ENCODE measurements at places on chromosomes 6 and 20. TPM values are rescaled to one million over a fixed set of nuclear protein-coding genes. Genes with fewer than 3 reads are reported as not detected.

GRCh38 chr20:38673261-38673660 is 51.0 kb upstream of the SLC32A1 start:
- no peak for DNase-seq

Gene GPX5
- not detected for total RNA-seq

GRCh38 chr20:14992153-14992552 is 654.7 kb upstream of the FLRT3 start:
- DNase-seq, result no peak

Gene RAB44
- not detected for total RNA-seq

Gene DYNLT2
- 0.95 TPM for total RNA-seq

GRCh38 chr20:37257988-37258387 is 3.6 kb downstream of the GHRH start:
- no peak for DNase-seq

GRCh38 chr6:98124171-98124570 is 710.2 kb upstream of the POU3F2 start:
- no peak for DNase-seq

DNA sequence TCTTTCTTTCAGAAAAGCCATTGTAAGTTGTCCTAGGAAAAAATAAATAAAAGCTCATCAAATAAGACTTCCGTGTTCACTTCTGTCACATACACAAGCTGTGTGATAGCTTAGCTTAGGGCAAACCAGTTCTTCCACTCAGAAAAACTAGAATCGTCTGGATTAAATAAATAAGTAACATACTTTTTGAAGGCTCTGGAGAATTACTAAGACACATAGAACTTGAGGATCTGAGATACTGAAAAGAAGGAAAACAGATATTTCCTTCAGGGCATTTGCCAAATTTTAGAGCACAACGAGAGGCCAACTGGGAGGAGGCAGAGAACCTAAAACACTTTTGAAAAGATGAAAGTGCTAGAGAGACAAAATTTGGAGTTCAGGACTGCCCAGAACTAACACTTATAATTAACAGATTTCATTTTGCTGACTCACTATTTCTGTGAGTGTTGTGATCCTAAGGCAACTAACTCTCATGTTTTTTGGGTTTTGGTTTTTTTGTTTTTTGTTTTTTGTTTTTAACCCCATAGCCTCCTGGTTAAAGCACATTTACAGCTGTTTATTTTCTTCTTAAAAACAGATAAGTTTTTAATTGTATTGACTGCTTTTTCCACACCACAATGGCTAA is 38.7 kb upstream of the THEMIS start:
- DNase-seq, result no peak

DNA sequence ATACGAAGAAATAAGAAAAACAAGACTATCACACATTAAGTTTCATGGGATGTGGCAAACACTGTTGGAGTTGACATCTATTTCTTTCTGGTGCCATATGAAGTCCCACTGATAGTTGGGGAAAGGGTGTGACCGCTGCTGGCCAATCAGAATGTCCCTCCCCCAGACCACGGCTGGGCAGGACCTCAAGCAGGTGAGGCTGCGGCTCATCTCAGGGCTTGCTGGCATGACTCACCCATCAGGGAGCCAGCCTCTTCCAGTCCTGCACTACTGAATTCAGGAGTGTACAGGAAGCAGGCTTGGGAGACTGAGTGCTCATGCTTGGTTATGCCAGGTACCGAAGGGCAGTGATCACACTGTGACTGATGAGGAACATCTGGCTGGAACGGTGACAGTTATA is 18.9 kb downstream of the PREP start:
- no peak for DNase-seq

Gene SALL4
- total RNA-seq, result not detected

DNA sequence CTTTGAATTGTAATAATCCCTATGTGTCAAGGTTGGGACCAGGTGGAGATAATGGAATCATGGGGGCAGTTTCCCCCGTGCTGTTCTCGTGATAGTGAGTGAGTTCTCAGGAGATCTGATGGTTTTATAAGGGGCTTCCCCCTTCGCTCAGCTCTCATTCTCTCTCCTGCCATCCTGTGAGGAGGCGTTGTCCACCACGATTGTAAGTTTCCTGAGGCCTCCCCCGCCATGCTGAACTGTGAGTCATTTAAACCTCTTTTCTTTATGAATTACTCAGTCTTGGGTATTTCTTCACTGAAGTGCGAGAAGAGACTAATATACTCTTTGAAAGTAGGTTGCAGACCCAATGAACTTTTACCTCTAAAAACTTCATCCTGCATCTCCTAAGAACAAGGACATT is 39.2 kb upstream of the KCNG1 start:
- DNase-seq, result no peak

- no peak for DNase-seq
Measured at GRCh38 chr20:38730989-38731737, 6.9 kb downstream of the SLC32A1 start.

Gene ATP6V1G2
- total RNA-seq, result 0.95 TPM

Gene AIF1
- 21.5 TPM for total RNA-seq

DNA sequence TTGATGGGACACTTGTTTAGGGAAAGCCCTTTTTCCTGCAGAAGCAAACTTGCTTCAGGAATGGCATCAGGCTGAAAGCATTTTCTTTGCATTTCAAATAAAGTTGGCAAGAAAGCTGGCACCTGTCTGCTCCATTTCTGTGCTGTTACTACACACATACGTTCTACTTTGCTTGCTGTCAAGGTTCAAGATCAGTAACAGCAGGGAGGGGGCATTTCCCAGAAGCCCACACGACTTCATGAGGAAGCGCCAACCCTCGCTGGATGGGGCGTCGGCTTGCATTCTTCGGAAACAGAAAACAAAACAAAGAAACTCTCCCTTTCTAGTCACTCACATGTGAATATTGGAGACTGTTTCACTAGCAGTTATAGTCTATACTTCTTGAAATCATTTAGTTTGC is 46.4 kb downstream of the AKAP12 start:
- no peak for DNase-seq

GRCh38 chr6:52407467-52407866 is 12.7 kb upstream of the EFHC1 start:
- DNase-seq, result no peak

GRCh38 chr6:163398115-163398514 is 16.4 kb upstream of the QKI start:
- DNase-seq, result no peak

DNA sequence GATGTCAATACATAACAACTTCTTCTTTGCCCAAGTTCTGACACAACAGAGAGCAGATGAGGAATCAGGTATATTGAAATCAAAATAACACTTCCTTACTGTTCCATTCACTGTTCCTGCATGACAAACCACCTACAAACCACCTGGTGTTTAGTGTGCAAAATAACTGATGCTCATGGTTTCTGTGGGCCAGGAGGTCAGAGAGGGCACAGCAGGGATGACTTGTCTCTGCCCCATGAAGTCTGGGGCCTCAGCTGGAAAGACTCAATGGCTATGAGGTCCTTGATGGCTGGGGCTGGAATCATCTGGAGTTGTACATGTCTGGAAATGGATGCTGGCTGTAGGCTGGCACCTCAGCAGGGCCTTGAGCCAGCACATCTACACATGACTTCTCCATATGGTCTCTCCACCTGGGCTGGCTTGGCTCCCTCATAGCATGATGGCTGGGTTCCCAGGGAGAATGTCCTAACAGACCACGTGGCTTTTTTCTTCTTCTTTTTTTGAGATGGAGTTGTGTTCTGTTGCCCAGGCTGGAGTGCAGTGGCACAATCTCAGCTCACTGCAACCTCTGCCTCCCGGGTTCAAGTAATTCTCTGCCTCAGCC is 7.4 kb upstream of the COX4I2 start:
- DNase-seq, result no peak

DNA sequence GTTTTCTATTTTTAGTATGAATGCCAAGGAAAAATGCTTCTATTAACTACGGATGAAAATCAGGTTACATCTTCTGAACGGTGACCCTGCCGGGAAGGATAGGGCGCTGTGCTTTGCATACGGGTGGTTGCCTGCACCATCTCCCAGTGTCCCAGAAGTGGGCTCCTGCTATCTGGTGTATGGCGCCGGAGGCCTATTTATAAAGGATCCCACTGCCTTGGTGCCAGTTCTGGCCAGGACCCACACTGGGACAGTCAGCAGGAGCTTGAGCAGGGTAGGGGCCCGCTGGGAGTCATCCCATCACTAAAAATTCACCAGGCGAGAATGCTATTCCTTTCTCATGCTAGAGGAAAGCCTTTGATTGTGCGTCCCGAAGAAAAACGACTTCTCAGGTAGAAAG is 22.9 kb downstream of the TMEM242 start:
- no peak for DNase-seq

Gene SEMG1
- total RNA-seq, result not detected

Gene BACH2
- 17.8 TPM for total RNA-seq

- DNase-seq, result no peak
Measured at GRCh38 chr6:14929291-14929690, 316.6 kb upstream of the JARID2 start.

DNA sequence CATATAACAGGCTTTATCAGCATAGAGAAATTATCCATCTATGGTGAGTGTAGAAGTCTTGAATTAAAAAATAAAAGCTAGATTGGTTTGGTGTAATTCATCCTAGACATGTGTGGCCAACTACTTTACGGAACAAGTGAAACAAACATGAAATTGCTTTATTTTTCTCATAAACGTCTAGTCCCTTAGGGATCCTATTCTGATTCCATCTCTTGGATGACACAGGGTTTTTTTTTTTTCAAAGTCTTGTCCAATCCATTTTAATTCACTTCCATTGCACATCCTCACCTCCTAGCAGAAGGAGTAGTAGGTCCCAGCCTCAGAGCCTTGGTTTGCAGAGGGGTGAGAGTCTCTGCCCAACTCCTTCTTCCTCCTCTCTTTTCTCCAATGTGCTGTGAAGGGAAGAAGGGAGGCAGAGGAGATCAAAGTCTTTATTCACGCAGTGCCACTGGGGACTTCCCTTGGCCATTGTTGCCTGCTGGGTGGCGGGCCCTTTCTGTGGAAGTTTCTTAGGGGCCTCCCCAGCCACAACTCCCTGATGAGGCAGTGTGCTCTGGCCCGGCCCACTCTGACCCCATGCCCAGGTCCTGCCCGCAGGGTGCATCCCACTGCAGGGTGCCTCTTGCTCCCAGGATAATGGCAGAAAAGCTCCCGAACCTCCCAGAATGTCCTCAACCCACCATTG is 104.4 kb upstream of the SNX9 start:
- DNase-seq, result no peak

GRCh38 chr6:151352410-151353396 is 38.7 kb downstream of the ZBTB2 start:
- DNase-seq, result no peak

DNA sequence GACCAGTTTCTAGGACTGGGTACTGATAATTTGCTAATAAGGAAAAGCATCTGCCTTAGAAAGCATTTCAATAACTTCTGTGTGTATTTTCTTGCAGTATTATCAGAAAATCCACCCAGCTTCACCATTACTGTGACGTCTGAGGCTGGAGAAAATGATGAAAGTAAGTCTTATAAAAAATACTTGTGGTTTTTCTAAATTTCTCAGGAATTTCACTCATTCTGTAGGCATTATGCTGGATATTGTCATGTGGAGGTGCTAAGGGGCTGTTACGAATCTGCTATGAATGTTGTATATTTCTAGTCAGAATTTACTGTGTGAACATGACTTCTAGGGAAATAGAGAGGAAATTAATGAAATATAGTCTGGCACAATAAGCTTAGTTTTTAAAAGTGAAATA is 8.9 kb downstream of the RWDD1 start:
- no peak for DNase-seq

GRCh38 chr6:165920896-165921671 is 246.6 kb downstream of the TBXT start:
- no peak for DNase-seq

Gene SLC25A27
- total RNA-seq, result 52.8 TPM

Gene NMBR
- 0.49 TPM for total RNA-seq

- no peak for DNase-seq
Measured at GRCh38 chr6:16285467-16286150, 47.2 kb downstream of the GMPR start.

DNA sequence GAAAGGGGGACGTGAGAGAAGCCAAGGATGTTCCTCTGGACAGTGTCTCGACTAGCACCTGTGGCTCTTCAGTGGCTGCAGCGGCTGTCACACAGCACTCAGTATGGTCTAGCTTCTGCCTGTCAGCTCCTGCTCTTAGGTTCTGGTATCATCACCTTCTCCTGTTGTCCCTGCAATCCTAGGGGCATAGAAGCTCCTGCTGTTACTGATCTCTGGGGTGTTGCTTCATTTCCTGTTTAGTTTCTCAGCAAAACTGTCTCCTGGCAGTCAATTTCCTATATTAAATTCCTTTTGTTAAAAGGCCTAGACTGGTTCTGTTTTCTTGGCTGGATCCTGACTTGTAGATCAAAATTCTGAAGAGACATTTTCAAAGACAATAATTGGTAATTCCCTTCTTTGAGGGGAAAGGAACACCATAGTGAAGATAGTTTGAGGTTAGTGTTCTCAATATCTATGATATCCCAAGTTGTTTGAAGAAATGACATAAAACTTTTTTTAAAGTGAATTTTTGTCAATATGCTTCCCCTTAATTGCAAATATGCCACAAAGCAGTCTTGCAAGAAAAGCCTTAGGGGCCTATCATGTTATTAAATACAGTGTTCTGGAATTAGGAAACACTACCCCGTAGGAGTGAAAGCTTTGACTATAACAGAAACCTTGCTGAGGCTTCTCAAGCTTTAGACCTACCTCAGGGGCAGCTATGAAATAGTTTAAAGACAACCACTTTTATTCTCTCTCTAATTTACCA is 148.5 kb downstream of the KIF6 start:
- no peak for DNase-seq

DNA sequence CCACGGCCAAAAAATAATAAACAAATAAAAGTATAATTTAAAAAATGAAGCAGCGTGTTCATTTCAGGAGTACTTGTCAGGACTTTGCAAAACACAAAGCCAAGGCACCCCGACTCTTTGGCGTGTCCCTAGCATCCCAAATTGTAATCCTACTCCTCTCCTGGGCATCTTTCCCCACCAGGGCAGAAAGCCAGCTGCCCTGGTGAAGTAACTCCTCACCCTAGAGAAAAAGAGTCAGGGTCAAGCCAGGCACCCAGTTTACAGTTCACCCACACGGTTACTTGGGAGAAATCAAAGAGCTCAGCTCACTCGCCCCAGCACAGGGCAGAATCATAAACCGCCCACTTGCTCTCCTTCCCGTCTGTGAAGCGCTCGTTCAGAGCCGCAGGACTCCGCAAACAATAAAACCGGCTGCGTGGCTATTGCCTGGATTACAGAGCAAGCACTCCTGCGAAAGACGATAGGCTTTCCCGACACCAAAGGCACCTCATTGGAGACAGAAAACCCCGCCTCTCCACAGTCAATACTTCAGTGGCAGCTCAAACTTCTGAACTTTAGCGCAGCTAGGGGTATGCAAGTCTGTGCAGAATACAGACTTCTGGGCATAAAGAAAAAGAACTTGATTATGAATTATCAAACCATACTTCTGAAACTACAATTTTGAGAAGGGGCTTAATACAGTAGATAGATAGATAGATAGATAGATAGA is 73.0 kb upstream of the NHSL1 start:
- DNase-seq, result no peak

Gene GSTA4
- total RNA-seq, result 19.4 TPM

Gene TRMT6
- 5.0 TPM for total RNA-seq

Data from thoracic aorta (tissue), 2 donors.